Right ventricle myocardium inferior (tissue), 1 donor: ENCODE measurements at places on chromosomes 3 and 15.

DNA sequence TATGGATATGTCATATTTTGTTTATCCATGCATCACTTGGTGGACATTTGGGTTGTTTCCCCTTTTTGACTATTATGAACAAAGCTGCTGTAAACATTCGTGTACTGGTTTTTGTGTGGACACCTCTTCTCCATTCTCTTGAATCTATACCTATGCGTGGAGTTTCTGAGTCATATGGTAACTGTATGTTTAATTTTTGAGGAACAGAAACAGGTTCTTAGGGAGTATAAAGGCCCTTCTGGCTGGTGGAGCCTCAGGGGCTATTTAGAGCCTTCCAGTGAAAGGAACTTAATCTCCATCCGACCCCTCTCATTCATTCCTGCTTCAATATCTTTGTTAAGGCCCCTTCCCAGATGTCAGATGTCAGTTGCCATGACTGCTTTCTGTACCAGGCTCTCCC lies 14.1 kb upstream of the CTXND1 start:
- DNase-seq, result no peak

DNA sequence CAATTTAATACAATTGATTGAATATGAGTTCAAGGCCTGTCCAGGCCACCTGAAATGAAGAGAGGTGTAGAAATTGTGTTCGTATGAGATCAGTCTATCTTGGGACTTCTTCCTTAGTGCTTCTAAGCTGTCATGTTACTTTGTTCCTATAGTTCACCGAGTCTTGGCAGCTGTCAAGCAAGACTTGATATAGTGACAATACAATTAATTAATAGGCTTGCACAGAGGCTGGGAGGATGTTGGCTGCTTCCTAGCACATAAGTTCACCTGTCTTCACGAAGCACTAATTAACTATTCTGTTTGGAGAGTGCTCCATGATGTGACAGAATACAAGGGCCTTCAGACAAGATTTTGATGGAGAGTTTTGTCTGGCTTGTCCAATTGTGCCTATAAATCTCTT lies 103.7 kb upstream of the CD96 start:
- DNase-seq, result no peak

DNA sequence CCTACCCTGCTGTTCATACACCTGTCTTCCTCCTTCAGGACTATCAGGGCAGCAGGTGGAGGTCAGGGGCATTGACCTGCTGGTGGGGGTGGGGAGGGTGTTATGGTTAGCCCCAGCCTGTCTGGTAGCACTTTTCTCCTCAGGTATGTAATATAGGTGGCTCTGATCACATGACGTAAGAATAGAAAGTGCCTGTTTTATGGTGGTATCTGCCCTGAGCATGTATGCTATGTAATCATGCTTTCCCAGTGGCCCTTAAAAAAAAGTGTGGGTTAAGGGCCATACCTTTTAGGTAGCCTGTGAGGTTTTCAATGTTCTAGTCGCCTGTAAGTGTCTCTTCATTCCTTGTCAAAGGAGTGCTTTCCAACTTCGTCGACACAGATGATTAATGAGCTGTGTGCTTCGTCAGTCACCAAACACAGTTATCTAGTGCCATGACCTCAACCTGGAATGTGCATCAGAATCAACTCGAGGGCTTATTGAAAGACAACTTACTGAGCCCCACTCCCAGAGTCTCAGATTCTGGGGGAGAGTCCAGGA lies 86.3 kb downstream of the KLHL25 start:
- DNase-seq, result no peak

DNA sequence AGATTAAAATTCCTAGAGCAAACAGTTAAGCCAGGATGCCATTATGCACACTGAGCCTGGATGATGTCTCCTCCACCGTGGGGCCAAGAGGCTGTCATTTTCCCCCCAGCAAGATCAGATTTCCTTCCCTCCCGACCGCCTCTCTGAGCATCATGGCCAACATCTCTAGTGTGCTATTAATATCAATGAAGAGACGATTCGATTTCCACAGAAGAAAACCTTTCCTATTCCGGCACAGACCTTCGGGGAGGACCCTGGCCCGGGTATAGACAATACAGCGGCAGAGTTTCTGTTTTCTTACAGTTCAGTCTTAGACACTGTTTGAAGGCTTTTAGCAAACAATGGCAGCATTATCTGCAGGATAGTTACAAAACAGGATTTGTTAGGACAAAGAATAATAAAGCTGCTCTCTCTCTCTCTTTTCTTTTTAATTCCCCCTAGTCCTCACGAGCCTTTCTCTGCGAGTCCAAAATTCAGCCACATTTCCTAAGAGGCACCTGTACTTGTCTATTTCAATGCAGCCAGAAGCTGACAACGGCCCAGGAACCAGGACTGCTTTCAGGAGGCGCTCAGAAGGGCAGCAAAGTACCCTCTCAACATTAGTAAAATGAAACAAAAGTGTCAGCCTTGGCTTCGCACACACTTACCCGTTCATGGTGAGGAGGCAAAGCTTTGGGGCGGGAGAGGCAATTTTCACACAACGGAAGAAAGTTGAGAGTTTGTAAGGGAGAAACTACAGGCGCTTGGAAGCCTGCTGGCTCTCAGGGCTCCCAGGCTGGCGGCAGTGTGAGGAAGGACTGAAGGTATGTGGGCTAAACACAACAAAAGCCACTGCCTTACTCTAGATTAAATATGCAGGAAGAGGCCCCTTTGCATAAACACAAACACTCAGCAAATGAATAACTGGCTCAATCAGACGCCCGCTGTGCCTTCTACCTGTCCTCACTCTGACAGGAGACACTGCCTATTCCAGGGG lies 278.0 kb downstream of the FOXP1 start:
- DNase-seq, result no peak

DNA sequence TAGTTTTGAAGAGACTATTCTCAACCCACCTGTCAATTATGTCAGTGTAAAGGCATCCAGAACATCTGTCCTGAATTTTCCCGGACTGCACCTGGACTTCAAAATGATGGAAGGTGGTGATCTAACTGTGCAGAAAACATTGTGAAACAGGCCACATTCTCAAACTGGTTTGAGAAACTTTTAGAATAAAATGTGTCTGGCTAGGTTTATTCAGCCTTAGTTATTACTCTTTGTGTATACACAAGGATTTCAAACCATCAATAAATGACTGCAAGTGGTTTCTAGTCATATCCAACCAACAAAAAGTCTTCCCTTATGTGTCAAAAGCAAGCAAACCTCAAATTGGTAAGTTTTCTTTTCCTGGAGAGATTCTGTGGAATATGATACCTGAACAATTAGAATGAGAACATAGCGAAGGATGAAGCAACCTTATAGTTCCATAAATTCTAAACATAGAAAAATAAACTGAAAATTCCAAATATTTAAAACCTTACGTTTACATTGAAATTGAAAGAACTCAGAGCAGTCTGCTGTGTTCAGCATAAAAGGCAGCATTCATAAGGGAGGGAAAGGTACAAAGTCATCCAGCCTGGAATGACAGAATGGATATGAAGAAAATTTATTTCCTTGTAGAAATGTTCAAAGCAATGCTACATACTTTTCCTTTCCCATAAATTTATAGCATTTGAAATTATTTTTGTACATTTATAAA lies 306.6 kb upstream of the TGFBR2 start:
- no peak for DNase-seq

DNA sequence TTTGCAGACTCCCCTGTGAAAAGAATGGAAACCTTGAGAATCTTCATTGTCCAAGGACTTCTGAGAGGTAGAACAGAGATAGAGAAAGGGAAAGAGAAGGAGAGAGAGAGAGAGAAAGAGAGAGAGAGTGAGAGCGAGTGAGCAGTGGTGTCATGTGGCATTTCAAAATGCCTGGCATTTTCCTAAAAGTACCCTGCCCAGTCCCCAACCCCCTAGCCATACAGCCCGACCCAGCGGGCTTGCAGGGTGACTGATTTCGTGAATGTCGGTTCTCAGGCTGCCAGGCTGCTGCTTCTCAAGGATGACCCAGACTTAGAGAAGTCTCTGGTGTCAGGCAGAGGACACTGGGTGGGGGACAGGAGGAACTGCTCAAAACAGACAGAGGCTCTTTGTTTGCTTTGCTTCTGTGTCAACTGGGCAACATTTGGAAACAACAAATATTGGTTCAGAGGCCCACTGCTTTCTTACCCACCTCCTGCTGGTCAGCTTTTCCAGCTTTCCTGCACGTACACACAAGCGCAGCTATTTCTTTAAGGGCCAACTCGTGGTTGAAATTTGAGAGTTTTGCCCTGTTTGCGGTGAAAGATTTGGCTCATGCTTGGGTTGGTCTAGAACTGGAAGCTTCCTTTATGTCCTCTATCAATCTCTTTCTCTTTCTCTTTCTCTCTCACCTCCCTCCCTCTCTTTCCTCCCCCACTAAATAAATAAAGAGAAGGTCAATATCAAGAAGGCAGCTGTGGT lies 3.7 kb upstream of the TF start:
- DNase-seq, result no peak

DNA sequence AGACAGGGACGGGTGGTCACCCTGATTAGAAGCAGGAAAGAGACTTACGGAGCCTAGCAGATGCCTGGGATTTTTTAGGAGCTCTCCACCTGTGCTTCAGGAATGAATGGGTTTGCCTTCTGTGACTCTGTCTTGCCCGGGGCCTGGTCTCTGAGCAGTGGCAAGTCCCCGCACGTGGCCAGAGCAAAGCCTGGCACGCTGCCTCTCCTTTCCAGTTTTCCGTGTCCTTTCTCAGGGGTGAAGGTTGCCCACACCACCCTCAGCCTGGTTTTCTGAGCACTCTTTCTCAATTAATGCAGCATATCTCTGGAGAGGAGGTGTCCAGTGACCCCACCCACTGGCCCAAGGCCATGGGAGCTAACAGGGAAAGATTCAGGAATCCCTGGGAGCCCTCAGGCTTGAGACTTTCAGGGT lies 14.5 kb upstream of the CHST14 start:
- DNase-seq, result no peak

GRCh38 chr3:94441494-94441847 lies 378.6 kb downstream of the NSUN3 start:
- DNase-seq, result no peak

GRCh38 chr3:26682406-26682805 lies 59.8 kb downstream of the LRRC3B start:
- no peak for DNase-seq

DNA sequence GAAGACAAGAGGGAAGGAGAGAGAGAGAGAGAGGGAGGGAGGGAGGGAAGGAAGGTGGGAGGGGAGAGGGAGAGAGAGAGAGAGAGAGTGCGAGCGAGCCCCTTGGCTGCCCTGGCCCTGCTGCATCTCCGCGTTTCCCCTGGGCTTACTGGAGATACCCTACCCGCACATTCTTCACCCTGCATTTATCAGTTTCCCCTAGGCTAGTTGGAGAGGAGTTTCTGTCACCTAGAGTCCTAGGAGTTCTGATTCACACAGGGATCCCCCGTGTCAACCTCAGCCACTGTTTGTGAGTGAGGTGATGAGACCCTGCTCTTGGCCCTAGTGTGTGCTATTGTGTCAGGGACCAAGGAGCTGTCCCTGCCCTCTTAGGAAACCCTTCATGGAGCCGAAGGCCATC lies 18.7 kb downstream of the BHLHE40 start:
- DNase-seq, result no peak

DNA sequence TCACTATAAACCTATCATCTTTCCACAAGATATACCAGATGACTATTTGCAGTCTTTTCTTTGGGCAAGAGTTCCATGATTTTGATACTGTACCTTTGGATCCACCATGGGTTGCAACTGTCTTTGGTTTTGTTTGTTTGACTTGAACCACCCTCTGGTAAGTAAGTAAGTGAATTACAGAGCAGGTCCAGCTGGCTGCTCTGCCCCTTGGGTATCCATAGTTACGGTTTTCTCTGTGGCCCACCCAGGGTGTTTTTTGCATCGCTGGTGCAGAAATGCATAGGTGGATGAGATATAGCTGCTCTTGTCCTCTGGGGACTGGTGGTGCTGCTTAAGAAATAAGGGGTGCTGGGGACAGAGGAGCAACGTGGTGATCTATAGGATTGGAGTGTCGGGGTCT lies 33.8 kb downstream of the CHDH start:
- no peak for DNase-seq

- DNase-seq, result no peak
These were observed 1.3 kb downstream of the NGLY1 start for GRCh38 chr3:25781758-25782594.

- DNase-seq, result no peak
These were observed 44.5 kb upstream of the BOC start for GRCh38 chr3:113166719-113167492.

- DNase-seq, result no peak
These were observed 410.6 kb upstream of the THRB start for GRCh38 chr3:24905266-24905665.

GRCh38 chr15:71375934-71376333 lies 260.7 kb downstream of the THSD4 start:
- no peak for DNase-seq

- no peak for DNase-seq
These were observed 50.6 kb downstream of the PFN2 start for GRCh38 chr3:149920119-149920518.

DNA sequence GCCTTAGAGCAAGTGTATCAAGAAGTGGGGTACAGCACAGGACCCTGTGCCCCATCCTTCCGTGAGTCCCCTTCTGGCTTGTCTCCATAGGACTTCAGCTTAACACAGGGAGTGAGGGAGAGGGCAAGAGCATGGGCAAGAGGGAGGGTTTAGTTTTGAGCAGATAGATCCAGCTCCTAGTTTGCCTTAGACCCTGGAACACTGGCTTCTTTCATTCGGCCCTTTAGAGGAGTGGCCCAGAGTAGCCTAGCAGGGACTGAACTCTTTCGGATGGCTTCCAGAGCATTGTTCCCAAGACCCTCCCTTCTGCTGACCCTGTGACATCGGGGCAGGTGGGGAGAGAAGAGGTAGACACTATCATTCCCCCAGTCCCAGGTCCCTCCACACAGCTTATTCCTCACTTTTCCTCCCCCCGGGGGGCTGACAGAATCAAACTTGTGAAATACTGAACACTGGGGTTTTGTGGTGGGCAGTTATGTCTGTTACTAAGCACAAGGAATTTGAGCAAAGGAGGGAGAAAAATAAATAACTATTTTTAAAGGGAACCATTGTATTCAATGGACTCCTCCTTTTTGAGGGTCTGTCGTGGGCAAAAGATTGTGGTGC lies 289.6 kb upstream of the C2CD4B start:
- DNase-seq, result no peak

- no peak for DNase-seq
These were observed 30.7 kb upstream of the NECTIN3 start for GRCh38 chr3:111040959-111041358.

- DNase-seq, result no peak
These were observed 77.6 kb downstream of the CLDN11 start for GRCh38 chr3:170496026-170496867.

DNA sequence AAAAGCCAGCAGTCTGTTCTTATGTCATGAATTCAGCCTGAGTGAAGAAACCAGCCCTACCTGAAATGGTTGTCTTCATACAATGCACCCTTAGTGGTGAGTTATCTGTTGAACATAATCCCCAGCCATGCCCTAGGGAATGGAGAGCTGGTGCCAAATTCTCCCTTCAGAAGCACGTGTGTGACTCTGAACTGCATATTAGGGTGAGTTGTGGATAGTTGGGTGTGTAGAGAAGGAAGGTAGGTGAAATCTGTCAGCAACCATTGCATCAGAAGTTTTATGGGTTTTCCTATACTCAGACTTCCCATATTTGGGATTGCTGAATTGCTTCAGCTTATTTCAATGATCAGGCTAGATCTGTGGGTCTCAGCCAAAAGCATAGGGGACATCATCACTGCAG lies 46.5 kb upstream of the TP63 start:
- DNase-seq, result no peak
